H54 (cell line): ENCODE measurements at places on chromosomes 2 and 18.

- no peak for DNase-seq
Measured at GRCh38 chr2:22912398-22912797, 472.6 kb upstream of the KLHL29 start.

GRCh38 chr18:42891705-42892104 lies 223.8 kb downstream of the RIT2 start:
- DNase-seq: no peak

- DNase-seq: no peak
Measured at GRCh38 chr2:75007819-75008218, 49.4 kb downstream of the POLE4 start.

- no peak for DNase-seq
Measured at GRCh38 chr2:33444967-33445366, 31.5 kb upstream of the RASGRP3 start.

GRCh38 chr2:16123856-16124780 lies 183.8 kb downstream of the MYCN start:
- no peak for DNase-seq

GRCh38 chr2:30717081-30717650 lies 90.1 kb downstream of the CAPN13 start:
- DNase-seq: no peak

DNA sequence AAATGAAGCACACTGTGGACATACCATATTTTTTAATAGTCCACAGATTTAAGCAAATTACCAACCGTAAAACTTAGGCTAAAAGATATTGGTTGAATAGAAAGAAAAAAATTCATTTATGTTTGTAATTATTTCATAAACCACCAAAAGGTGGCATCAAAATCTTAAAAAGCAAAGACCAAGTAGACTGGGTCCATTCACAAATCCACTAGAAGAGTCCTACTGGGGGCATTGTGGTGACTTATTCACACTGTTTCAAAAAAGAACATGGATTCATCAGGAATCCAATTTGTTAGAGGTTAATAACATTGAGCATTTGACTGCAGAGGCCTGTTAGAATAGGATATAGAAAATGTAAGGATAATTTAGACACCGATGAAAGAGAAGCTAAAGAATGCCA lies 194.9 kb upstream of the KYNU start:
- DNase-seq: no peak

DNA sequence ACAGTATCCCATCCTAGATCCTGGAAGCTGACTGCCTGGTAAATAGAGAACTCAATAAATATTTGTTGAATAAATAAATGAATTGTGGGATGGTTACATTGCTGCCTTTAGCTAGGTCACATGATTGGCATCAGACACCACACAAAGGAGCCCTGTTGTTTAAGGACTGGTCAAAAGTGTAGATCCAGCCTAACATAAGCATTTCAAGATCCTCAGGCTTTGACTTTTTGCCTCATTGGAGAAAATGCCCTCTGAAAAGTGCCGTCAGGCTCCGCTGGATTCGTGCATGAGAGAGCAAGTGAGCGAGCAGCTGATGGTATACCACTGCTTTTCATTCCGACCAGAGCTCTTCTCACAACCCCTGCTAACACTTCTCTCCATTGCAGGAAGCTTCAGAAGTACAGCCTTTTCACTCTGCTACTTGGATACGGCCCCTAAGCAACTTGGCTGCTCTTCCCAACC lies 1.3 kb upstream of the ZNF24 start:
- DNase-seq: no peak

DNA sequence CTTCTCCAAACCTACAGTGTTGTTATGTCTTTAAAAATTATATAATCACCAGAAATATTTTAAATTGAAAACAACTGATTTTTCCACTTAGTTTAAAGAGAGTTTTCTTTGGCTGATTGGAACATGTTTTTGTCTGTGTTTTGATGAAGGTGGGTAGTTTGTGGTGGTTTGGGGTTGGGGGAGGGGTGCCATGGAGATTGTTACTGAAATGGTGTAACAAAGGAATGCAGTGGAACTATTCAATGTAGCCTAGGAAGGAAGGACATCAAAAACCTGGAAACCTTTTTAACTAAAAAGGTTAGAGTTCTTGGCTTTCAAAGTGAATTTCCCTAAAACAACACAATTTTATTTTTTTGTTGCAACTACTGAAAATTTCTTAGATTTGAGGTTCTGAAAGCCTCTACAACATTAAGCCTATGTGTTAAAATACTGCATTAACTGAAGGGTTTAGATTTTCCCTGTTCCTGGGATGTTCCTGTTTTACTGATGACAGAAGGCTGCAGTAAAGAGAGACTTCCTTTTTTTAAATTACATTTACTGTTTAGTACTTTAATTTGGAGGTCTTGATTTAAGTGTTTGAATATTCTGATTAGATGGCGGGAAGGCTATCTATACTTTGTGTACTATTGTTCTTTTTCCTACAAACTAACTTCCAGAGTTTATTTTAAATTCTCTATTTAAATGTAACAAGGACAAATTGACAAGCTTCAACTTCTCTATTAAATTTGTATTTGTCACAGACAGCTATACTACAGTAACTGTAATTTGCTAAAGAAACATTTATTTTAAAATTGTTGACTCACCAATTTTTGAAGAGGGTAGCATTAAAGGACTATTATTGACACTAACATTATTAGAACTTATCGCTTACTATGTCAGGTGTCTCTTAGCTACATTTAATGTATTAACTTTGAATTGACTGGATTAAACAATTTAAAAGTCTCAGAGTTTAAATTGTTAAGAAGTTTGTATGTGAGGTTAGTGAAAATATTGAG lies 87.7 kb downstream of the LIMS1 start:
- no peak for DNase-seq

DNA sequence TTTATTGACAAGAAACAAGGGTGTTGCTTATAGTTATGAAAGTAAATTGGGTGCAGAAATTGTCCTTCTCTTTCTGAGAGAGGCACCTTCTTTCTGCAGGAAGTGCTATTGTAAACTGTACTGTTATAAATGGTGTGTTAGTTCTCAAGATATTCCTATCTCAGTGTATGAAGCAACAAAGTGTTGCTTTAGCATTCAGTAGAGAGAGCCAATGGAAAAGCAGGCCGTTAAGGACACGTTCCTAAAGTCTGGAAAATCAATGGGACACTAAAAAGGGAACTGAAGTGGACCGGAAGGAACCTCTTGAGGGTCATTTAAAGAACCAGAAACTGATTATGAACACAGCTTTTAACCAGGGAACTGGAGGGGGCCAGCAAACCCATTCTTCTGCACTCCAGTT lies 510.0 kb upstream of the ZEB2 start:
- no peak for DNase-seq

DNA sequence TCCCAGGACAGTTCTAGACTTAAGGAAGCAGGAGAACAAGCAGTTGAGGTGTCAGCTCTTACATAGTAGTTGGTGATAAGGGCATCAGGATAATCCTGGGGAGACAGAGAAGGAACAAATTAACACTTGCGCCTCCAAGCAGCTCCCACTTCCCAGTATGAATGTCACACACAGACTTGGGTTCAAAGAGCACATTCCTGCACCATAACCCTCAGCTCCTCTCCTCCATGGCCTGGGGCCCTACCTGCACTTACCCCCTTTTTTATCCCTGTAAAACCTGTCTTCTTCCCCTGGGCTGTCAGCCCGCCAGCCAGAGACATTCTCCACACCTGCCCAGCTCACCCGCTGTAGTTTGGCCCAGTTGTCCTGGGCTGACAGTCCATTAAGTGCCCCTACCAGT lies 3.9 kb upstream of the UCN start:
- DNase-seq: no peak

GRCh38 chr18:62450546-62451410 lies 72.0 kb upstream of the ZCCHC2 start:
- peak; percentile 69 for DNase-seq
